Heart left ventricle (tissue), 16 donors: ENCODE measurements at places on chromosomes 3 and 15. TPM values are rescaled to one million over a fixed set of nuclear protein-coding genes. Genes with fewer than 3 reads are reported as not detected.

GRCh38 chr3:27666708-27667107 lies 55.4 kb downstream of the EOMES start:
- peak; percentile 84 for DNase-seq

DNA sequence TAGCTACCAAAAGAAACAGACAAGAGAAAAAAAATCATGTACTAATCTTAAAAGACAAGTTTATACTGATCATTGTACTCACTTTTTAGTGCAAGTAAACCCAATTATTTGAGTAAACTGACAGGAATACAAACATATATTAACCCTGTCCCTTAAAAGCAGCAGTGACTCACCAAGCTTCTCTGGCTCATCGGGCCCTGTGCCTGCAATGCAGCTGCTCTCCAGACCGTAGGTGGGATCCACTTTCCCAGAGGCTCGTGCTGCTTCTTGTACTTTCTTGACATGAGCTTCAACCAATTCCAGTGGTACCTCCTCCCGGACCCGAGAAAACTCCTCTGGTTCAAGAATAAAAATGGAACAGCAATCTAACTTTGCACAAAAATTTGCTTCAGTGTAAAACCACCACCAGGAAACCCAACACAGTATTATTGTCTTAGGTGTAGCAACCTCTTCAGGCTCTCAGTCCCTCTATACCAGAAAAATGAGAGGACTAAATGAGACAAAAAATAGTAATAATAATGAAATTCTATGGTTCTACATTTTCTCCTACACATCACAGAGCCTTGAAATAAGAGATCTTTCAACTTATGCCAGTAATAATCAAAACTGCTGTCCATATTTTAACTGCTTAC lies 82.6 kb upstream of the CSPG5 start:
- DNase-seq = no peak

- DNase-seq = no peak
Measured at GRCh38 chr3:61821823-61822251, 260.5 kb downstream of the PTPRG start.

DNA sequence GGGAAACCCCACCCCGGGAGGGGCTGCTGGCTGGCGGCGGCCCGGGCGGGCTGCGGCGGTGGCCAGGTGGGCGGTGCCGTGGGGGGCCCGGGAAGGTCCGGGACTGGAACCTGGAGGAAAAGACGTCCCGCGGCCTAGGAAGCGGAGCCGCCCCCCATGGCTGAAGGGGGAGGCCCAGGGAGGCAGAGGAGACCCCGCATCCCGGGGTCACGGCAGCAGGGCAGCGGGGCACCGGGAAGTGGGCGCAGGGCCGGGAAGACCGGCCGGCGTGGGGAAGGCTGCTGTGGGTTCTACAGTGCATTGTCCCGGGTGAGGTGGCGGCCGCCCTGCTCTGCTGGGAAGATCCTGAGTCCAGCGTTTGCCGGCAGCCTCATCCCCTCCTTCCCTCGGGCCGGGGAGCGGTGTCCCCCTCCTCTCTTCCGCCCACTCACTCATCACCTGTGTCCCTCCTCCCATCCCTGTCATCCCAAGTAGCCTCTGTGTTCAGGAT lies 525 bp upstream of the FSTL1 start:
- DNase-seq = peak; percentile 64

DNA sequence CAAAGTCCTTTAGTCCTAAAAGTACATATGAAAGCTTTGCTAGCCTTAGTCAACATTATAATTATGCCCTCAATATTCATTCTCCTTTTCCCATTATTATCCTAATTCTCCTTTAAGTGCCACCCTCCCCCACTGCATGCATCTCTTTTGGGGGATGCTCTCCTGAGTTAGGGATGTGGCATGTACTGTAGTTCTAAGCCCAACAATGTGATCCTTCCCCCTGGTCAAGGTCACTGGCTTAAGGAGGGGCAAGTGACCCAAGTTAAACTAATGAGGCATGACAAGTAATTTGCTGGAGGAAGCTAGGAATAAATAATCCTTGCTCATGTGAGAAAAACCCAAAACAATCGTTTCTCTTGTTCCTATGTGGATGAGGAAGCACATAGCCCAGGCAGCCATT lies 343.9 kb upstream of the SUCLG2 start:
- DNase-seq = no peak

Gene RBMS3
- total RNA-seq = 31.1 TPM
